ENCODE measurements at places on chromosomes 2 and 18.
A peak's percentile ranks its signal among the peaks of the same experiment; 100 is the strongest.

- DNase-seq: no peak
Measured at GRCh38 chr2:134642938-134643337, 75.9 kb downstream of the TMEM163 start.

- no peak for DNase-seq
Measured at GRCh38 chr2:184370954-184371353, 227.4 kb upstream of the ZNF804A start.

DNA sequence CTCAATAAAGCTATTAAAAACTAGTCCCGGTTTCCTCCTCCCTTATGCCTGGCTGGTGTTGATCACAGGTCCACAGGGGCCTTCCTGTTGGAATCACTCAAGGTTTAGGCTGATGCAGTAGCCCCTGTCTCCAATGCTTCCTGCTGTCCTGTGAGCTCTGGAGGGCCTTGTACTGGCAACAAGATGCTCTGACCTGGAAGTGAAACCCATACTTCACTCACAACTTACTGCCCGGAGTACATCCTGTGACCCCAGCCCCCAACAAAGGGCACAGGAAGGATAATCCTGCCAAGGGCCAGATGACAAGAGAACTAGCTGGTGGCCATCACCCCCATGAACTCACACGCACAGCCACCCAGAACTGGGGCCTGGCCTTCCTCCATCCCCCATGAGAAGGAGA is 50.3 kb downstream of the ZBTB7C start:
- peak; percentile 8 for DNase-seq

DNA sequence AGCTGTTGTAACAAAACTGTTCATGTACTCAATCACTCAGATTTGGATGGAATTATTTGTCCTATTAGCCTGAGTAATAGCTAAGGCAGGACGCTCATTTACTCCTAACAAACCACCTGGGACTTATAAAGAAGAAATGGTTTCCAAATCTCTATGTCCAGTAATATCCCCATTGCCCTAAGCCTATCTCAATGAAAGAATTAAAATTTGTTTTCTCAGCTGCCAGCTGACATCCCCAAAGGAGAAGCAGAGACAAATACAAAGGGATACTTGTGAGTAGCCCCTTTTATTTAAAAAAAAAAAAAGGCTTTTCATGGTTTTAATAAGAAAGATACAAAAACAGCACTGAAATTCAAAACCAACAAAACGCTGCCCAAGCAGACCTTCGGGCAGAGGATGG is 211.4 kb upstream of the PARD3B start:
- no peak for DNase-seq

- DNase-seq: peak; percentile 93
Measured at GRCh38 chr2:236642584-236643291, 73.1 kb downstream of the ACKR3 start.

DNA sequence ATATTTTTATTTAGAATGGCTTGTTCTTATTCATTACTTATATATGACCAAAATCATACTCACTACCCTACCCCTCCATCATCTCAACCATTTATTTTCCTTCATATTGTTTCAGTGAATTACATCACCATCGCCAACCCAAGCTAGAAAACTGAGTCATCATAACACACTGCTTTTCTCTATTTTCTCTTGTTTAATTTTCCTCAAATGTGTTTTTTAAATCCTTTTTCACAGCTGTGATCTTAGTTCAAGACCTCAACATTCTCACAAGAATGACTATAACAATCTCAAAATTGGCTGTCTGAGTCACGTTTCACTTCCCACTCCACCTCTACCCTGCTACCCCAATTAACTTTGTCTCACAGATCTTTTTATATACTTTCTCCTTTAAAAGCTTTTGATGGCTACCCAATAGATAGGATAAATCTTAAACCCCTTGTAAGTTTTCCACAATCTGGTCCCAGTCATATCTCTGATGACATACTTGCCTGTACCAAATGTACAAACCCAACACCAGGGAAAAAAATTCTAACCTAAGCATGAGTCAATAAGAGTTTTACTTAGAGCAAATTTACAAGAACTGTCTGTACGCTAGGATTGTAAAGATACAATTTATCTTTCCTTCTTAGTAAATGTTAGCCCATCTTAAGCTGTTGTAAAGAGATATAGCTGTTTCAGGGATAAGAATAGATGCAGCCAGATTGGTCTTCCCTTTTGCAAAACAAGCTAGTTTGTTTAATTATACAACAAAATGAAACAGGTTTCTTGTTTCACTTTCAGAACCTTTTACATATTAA is 635.1 kb upstream of the SLC39A10 start:
- DNase-seq: no peak

DNA sequence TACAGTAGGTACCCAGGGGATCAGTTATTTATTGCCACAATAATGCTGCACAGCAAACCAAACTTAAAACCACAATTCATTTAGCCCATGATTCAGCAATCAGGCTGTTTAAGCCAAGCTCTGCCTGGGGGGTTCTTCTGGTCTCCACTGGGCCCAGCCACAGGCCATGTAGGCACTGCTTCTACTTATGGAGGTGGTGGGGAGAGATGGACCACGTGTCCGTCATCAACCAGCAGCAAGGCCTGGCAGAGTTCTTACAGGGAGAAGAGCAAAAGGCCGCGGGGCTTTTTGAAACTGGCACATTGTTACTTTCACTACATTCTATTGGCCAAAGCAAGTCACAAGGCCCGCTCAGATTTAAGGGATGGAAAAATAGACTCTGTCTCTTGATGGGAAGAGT is 76.3 kb upstream of the DAPL1 start:
- DNase-seq: no peak

- DNase-seq: no peak
Measured at GRCh38 chr2:145080426-145080825, 560.5 kb upstream of the ZEB2 start.

GRCh38 chr2:152890736-152891135 is 172.3 kb downstream of the ARL6IP6 start:
- DNase-seq: no peak

- no peak for DNase-seq
Measured at GRCh38 chr2:117859924-117860647, 45.6 kb downstream of the DDX18 start.

- peak; percentile 13 for DNase-seq
Measured at GRCh38 chr18:48674758-48675351, 136.0 kb downstream of the CTIF start.

DNA sequence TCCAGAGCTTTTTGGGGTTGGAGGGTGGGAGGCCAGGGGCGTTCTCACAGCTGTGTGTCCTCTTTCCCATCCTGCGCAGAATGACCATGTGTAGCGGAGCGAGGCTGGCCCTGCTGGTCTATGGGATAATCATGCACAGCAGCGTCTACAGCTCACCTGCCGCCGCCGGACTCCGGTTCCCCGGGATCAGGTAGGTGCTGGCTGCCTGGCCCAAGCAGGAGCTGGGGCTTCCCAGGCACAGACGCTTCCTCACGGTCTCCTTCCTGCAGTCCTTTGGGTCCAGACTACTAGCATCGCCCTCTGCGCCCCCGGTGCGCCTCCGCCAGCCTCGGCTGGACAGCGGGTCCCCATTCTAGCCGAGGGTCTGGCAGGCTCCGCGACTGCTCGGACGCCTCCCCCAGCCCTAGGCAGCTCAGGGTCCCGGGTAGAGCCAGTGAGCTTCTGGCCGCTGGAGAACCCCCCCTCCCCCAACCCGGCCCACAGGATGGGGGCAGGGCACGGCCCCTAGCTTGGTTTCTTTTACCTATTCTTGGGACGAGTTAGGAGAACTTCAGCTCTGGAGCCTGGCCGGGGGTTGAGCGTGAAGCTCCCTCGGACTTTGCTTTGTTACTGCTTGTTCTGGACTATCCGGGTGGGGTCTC is 756 bp downstream of the ADCYAP1 start:
- peak; percentile 22 for DNase-seq

GRCh38 chr2:71670430-71670795 is 217.1 kb downstream of the DYSF start:
- DNase-seq: no peak

GRCh38 chr18:78711316-78711715 is 268.3 kb upstream of the SALL3 start:
- DNase-seq: no peak

DNA sequence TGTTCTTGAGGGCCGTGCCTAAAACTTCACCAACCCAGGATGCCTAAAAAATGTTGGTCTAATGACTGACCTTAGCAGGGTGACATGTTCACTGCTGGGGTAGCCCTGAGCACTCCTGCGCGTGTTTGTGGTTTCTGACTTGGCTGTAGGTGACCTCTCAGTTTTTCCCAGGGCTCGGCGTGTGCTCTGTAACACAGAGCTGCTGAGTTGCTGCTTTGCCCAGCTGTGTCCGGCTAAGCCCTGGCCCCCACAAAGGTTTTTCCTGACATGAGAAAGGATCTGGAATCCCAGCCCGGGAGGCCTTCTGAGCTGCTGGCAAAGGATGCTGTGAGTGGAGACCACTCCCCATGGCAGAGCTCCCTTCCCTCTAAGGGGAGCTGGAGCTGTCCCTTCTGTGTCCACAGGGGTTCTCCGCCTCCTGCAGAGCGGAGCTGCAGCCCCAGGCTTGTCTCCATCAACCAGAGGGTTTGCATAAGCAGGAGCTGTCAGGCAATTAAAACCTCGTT is 52.7 kb downstream of the CRIM1 start:
- DNase-seq: peak; percentile 45

DNA sequence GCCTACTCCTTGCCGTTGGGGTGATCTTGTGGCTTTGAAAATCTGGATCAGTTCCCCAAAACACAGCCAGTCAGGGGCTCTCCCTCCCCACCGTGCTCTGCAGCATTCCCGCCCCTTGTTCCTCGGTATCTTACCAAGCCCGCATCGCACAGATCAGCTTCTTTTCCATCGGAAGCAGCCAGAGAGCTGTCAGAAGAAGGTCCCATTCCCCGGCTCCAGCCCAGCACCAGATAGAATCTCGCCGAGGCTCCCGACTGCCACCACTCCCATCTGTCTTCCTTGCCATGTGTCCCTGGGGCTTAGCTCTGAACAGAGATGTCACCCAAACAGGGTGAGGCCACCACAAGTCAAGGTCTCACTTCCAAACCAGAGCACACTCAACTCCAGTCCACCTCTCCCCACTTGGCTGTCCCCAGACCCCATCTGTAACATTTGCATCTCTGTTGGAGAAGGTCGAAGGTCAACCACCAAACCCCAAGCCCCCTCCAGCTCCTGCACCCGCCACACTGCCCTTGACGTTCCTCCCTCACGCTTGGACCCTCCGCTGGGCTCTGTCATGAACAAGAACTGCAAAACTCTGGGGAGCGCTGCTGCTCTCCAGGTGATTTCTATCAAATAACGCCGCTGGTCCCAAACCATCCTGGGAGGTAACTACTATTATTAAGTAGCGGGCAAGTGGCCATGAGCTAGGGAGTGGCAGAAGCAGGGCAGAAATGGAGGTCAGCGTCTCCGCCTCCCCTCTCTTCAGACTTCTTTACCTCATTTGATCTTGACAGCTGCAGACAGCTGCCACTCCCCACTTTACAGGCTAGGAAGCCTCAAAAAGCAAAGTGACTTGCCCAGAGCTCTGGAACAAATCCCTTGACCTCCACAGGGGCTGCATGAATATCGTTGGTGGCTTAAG is 70.0 kb upstream of the TAF1B start:
- DNase-seq: no peak

DNA sequence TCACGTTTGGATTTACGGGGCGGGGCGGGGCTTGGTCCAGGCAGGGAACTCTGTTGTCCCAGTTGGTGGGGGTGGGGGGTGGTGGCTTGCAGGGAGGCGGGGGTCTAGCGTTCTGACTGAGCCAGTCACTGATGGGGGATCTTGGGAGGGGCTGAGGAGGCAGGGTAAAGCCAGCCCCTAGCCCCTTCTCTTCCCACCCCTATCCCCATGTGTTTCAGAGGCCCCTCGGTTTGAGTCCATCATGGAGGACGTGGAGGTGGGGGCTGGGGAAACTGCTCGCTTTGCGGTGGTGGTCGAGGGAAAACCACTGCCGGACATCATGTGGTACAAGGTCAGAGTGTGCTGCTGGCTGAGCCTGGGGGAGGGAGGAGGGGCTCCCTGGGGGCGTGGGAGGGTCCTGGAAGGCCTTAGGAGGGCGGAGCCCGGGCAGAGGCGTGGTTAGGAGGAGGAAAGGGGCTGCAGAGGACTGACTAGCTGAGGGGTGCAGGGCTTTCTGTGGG is 22.0 kb upstream of the GMPPA start:
- DNase-seq: peak; percentile 60

GRCh38 chr2:215835657-215836056 is 177.7 kb downstream of the MREG start:
- no peak for DNase-seq

DNA sequence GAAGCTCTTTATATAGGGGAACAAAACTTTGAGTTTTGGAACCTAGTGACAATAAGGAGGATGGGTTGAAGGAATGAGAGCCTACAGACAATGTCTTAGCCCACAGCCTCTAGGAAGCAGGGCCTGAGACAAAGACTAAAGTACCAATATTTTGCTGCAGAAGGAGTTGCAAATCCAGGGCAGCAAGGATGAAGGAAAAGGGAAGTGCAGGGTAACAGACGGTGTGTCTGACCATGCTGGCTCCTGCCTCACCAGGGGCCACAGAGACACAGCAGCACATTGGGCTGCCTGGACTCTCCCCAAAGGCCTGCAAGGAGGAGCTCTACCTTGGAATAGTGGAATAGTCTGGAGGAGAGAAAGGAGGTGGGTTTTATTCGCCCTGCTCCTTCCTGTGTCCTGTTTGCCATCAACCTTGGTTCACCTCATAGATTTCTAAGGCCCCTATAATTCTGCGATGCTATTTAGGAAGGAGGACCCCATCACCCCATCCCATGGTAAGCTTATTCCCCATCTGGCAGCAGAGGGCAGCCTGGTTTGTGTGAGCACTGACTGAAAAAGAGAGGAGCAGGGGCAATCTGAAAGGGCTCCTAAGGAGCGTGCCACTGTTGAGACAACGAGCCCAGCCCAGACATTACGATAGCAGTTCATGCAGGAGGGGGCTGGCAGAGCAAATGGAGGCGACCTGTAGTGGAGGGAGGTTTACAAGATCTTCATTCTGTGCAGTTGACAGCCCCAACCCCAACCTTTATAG is 143.4 kb downstream of the MGAT5 start:
- no peak for DNase-seq

GRCh38 chr2:45826884-45827635 is 175.6 kb downstream of the PRKCE start:
- peak; percentile 73 for DNase-seq

DNA sequence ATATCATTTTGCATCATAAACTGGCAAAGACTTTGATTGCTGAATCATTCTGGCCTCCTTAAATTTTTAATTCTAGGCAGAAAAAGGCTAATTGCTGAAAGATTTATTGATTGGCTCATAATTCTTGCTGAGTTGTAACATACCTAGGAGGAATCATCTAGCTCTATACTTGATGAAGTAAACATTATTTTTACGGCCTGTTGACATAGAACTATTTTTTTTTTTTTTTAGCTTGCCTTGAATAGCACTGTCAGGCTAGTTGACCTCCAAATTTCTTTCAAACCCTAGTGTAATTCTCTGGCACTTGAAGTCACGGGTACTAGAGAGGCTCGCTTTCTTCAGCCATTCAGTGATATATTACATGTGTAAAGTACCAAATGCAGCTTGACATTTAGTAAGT is 2.8 kb downstream of the SERPINB12 start:
- DNase-seq: no peak
